ENCODE measurements at places on chromosomes 1 and 21. TPM values are rescaled to one million over a fixed set of nuclear protein-coding genes. Genes with fewer than 3 reads are reported as not detected.

MASP2 gene
- 0.90 TPM for total RNA-seq

PDIK1L gene
- 4.5 TPM for total RNA-seq

KRTAP7-1 gene
- not detected for total RNA-seq

SLAMF9 gene
- not detected for total RNA-seq

IFI6 gene
- 4.9 TPM for total RNA-seq

MEX3A gene
- total RNA-seq, result 52.4 TPM

ITLN1 gene
- total RNA-seq, result not detected

CLCNKB gene
- total RNA-seq, result 1.4 TPM

SLC16A4 gene
- total RNA-seq, result 0.43 TPM

KLHL21 gene
- 22.3 TPM for total RNA-seq

Data from H1 (cell line).